ENCODE measurements at places on chromosomes 2 and 18.

- DNase-seq, result no peak
These were observed 6.6 kb downstream of the ATOH8 start for GRCh38 chr2:85760371-85760770.

DNA sequence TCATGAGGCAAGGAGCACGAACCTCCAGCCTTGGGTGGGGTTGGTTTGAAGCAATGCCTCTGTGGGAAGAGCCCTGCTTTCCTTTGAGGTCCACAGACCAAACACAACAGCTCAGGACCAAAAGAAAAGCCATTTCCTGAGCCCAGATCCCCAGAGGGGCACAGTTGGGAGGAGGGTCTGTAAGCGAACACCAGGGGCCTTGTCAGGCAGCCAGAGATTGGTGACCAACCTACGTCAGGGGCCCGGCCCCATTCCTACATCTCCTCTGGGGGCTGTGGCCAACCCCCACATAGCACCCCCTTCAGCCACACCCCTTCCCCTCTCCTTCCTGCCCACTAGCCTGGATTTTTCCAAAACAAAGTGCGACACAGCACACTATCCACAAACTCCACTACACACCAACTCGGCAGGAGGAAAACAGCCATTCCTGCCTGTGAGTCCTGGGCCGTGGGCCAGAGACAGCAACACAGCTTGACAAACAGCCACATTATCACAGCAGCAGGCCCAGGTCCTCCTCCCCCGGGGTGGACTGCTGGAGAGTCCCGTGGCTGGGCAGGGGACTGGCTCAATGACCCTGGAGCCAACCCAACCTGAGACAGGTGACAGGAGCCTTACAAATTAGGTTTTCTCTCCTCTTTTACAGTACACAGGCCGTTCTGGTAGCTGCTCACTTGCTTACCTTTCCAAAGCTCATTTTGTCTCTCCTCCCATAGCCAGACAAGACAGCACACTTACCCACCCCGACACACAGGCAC, 98.8 kb downstream of the TNS1 start:
- no peak for DNase-seq

- DNase-seq, result no peak
These were observed 360.9 kb downstream of the AKAIN1 start for GRCh38 chr18:4836141-4836540.

DNA sequence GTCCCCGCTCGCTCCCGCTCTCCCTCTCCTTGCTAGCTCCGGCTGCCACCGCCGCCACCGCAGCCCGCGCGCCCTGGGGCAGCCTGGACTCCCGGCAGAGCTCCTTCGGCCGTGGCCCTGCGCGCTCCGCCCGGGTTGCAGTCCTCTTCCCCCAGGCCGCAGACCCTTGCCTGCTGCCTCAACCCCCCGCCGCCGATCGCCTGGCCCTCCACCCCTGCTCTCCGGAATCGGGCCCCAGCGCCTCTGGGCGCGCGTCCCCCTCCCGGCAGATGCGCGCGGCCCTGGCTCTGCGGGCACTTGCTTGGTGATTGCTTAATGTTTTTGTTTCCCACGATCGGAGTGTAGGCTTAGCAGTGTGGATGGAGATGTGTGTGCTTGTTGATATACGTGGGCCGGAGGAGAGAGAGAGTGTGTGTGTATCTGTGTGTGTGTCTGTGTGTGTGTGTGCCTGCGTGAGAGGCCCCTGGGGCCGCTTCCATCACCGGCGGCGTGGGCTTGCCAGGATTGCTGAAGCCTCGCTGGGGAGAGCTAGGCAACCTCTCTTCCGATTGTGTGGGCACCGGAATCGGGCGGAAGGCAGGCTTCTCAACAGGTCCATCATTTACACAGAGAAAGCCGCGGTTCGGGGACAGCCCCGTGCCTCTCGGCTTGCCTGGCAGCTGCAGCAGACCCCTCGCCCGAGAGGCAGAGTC, 877 bp downstream of the INHBB start:
- DNase-seq, result no peak

DNA sequence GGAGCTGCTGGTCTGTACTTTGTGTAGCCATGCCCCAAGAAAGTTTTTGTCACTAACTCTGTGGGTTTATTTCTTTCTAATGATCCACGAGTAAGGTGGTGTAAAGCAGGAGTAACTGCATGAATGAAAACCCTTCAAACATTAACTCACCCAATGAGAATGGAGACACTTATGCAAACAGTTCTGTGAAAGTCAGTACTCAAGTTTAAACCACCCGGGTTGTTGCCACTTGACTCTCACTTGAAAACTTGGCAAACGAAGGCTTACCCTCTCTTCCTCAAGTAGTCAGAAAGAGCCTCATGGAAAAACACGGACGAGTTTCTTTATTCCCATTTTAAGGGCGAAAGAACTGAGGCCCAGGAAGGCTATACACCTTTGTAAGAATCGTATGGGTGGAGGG, 117.5 kb downstream of the MMADHC start:
- DNase-seq, result no peak

DNA sequence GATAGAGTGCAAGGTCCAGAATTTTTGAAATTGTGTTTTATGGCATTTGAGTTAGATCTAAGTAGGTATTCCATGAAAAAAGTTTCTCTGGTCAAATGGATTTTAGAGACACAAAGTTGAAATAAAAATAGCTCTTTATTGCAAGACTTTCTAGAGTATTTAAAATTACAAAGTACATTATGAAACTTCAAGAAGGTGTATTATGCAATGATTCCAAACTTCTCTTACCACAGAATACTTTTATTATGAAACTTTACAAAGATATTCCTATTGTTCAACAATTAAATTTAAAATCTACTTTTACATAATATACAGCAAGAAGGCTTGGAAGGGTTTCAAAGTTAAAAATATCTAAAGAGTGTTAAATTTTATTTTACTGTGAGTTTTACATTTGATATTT, 65.9 kb downstream of the CALCRL start:
- DNase-seq, result no peak

- DNase-seq, result no peak
These were observed 18.1 kb downstream of the GPC1 start for GRCh38 chr2:240453461-240454105.
